ENCODE measurements at places on chromosomes 2 and 18. TPM values are rescaled to one million over a fixed set of nuclear protein-coding genes. Genes with fewer than 3 reads are reported as not detected.

ANKRD29 gene
- 93.9 TPM for total RNA-seq

CCDC148 gene
- 4.2 TPM for total RNA-seq

HRH4 gene
- not detected for total RNA-seq

CDCA7 gene
- not detected for total RNA-seq

CFAP221 gene
- total RNA-seq: 26.3 TPM

RAX gene
- not detected for total RNA-seq

RNF152 gene
- 22.0 TPM for total RNA-seq

FBXO48 gene
- 1.4 TPM for total RNA-seq

RPRM gene
- total RNA-seq: not detected

LYPD6 gene
- 0.15 TPM for total RNA-seq

DYSF gene
- 24.7 TPM for total RNA-seq

OTOS gene
- total RNA-seq: not detected

IMPA2 gene
- total RNA-seq: 74.3 TPM
